WTC11 (cell line): ENCODE measurements at places on chromosomes 2 and 18.

- DNase-seq, result no peak
Measured at GRCh38 chr2:17719562-17720371, 33.8 kb downstream of the SMC6 start.

- no peak for DNase-seq
Measured at GRCh38 chr2:50720697-50721315, 311.1 kb downstream of the NRXN1 start.

GRCh38 chr2:215120401-215120800, 18.0 kb downstream of the ABCA12 start:
- no peak for DNase-seq

DNA sequence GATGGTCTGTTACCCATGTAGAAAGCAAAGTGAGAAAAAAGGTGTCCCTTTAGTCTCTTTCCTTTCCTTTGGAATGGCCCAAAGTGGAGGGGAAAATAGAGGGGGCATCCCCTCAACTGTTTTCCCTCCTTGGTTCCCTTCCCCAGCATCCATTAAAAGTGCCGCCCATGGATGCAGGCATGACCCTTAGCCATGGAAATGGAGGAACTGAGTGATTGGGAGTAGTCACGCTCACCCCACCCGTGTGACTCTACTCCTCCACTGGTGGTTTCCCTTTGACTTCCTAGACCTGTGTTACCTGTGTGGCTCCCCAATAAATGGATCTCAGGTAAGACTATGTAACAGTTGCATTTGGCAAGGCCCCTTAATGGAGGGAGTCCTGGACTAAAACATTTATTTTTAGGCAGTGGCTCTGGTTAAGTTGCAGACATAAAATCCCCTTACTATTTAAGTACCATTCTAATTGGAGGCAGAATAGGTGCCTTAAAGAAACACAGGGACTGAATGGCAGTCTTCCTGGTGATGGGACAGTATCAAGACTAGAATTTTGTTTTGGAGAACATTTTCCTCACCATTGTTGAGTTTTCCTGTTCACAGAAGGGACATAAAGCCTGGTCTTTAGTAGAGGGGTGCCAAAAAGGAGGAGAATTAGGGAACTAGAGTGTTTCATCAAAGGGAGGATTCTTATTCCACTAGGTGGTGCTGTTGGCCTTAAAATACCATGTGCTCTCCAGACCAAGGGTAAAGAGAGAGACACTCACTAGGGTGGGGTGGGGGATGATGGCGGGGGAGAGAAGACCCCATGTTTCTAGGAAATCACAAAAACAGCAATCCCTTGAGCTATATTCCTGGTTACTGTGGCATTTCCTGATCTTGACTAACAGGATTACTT, 25.7 kb upstream of the PLA2R1 start:
- no peak for DNase-seq

GRCh38 chr2:72338076-72338475, 190.4 kb upstream of the CYP26B1 start:
- no peak for DNase-seq

- no peak for DNase-seq
Measured at GRCh38 chr2:216850665-216851322, 9.1 kb downstream of the TNP1 start.

DNA sequence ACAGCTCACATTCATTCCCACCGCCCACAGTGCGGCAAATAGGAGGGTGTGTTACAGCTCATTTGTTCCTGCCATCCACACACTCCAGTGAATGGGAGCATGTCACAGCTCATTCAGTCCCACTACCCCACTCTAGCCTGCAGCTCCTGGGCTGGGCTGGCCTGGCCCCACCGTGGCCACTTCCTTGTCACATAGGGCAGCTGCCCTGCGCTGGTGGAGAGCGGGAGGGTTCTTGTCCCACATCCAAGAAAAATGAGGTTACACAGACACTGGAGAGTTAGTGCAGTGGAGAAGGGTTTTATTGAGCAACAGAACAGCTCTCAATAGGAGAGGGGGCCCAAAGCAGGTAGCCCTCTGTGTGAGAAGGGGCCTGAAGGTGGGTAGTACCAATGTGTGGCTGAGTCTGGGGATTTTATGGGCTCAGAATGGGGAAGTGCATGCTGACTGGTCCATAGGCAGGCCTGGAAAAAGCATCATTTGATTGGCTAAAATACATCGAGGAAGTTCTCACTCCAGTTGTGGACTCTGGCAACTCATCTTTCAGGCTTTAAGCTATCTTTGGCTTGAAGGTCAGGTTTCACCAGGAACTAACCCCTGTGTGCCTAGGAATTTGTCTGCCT, 249.7 kb downstream of the ETAA1 start:
- DNase-seq, result no peak

GRCh38 chr2:189819297-189819704, 35.1 kb downstream of the PMS1 start:
- no peak for DNase-seq

DNA sequence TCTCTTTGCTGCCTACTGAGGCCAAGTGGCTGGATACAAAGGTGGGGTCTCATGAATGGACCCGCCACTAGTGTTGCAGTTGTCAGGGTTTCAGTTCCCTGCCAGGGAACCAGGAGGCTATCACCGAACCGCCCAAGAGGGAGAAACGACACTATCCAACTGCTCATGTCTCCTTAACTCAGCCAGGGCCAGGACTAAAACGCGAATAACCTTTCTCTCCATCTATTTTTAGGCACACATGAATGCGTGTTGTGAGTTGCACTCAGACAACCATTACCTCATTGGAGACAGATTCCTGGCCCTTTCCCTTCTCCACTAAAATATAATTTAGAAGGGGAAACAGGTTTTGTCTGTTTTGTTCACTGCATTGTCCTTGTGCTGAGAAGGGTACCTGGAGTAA, 559.5 kb downstream of the SOCS6 start:
- no peak for DNase-seq

DNA sequence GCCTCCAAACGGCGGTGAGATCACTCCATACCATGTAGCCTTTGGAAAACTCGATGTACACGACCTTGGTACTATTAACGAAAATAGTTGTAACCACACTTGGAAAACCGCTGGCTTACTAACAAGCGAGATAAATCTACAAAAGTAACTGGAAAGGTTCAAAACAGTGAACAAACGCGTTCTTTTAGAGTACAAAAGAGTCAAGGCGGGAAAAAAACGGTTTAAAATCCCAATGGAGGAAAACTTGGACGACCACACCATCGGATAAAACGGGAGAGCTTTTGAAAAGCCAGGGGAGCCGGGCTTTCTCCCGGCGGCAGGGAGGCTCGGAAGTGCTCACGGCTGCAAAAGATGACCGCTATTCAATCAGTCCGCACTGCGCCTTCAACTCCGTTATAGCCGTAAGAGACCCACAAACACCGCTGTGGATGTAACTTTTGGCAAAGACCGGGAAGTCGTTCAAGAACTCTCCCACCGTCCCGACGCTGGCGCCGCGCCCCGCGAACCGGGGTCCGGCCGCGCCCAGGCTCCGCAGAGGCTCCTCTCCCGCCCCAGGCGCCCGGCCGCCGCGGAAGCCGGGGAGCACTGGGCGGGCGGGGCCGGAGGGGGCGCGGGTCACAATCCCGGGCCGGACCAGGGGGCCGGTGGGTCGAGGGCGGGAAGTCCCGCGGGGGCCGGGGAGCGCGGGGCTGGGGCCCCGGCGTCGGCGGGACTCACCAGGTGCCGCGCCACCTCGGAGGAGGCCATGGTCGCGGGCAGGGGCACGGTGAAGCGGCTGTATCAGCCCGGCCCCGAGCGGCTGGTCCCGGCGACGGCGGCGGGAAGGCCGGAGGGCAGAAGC, 465 bp downstream of the SEPTIN10 start:
- DNase-seq, result no peak
